ENCODE measurements at places on chromosomes 2 and 18. TPM values are rescaled to one million over a fixed set of nuclear protein-coding genes. Genes with fewer than 3 reads are reported as not detected.

- no peaks in the 10 kb centered on the region for H3K27me3 ChIP-seq
- no peak overlapping the region for H3K4me3 ChIP-seq
- no peak for DNase-seq
- H3K4me1 ChIP-seq, result no peaks in the 10 kb centered on the region
Observed at GRCh38 chr2:161952783-161953191, 121.2 kb downstream of the DPP4 start.

The LIMS1 gene
- 44.6 TPM for total RNA-seq

The BMP10 gene
- total RNA-seq, result not detected

DNA sequence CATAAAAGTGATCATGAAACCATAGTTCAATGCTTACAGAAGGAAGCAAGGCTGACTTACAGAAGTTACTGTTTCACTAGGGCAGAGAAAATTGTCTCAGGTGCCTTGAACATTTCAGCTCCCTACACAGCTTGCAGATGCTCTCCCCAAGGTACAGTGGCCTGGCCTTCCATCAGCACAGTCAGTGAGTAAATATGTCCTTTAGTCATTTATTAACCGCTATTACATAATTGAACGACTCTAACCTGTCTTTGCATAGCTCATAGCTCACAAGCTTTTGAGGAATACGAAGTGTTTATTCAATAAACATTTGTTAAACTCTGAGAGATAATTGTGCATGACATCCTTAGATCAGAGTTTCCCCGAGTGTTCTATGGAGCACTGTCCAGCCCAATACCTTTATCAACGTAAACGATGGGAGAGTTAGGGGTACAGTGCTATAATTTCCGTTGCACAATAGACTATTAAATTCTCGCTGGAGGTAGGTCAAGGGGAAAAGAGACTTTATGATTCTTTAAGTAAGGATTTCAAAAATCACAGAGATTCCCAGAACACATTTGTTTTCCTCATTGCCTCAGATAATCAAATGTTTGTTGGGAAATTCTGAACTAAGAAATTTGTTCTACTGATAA is 677.8 kb downstream of the TSN start:
- no peaks in the 10 kb centered on the region for H3K4me1 ChIP-seq
- no peak overlapping the region for H3K4me3 ChIP-seq

DNA sequence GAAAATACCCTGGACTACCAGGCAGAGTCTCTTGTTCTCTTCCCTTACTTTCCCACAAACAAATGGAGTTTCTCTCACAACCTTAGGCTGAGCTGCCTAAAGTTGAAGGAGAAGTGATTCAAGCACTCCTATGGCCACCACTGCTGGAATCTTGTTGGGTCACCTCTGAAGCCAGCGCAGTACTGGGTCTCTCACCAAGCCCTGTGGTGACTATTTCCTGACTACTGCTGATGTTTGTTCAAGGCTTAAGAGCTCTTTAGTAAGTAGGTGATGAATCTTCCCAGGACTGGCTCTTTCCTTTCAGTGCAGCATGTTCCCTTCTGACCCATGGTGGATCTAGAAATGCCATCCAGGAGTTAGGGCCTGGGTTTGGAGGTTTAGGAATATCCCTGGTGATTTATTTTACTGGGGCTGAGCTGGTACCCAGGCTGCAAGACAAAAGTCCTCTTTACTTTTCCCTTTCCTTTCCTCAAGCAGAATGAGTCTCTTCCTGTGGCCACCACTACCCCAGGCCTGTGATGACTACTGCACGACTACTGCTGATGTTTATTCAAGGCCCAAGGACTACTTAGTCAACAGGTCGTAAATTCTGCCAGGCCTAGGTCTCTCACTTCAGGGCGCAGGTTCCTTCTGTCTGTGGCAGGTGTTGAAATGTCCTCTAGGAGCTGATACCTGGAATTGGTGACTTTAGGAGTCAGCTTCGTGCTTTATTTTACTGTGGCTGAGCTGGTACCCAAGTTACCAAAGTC is 121.8 kb downstream of the SLC4A10 start:
- DNase-seq, result peak; percentile 55
- H3K4me1 ChIP-seq, result no peaks in the 10 kb centered on the region
- H3K27ac ChIP-seq, result no peak overlapping the region
- H3K4me3 ChIP-seq, result no peak overlapping the region
- H3K27me3 ChIP-seq, result no peaks in the 10 kb centered on the region
- no peaks in the 10 kb centered on the region for H3K36me3 ChIP-seq

GRCh38 chr2:72738096-72738495 is 87.7 kb downstream of the EXOC6B start:
- no peaks in the 10 kb centered on the region for H3K4me1 ChIP-seq
- no peak for DNase-seq
- no peak overlapping the region for H3K27ac ChIP-seq
- H3K36me3 ChIP-seq, result peaks cover 30% of the 10 kb centered on the region

The RGPD8 gene
- 17.1 TPM for total RNA-seq

GRCh38 chr2:204184226-204184625 is 247.7 kb downstream of the ICOS start:
- no peak overlapping the region for H3K27ac ChIP-seq
- H3K27me3 ChIP-seq, result no peaks in the 10 kb centered on the region
- DNase-seq, result no peak
- H3K36me3 ChIP-seq, result no peaks in the 10 kb centered on the region

DNA sequence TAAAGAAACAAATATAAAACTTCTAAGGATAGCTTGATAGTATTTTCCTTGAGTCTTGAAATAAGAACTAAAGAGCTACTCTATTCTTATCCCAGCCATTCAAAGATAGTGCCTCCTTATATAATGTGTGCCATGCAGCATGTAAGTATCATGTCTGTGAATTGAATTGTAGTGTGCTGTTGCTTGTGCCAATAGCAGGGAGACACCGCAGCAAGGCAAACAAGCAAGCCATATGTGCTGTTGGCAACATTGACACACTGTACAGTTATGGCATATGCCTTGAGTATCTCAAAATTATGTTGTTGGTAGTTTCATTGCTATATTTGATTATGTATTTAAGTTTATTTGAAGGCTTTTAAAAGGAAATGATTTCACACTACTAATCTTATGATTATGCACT is 58.2 kb downstream of the ERBB4 start:
- H3K27me3 ChIP-seq, result no peaks in the 10 kb centered on the region
- H3K36me3 ChIP-seq, result no peaks in the 10 kb centered on the region
- no peak for DNase-seq
- no peaks in the 10 kb centered on the region for H3K4me1 ChIP-seq
- H3K4me3 ChIP-seq, result no peak overlapping the region
- H3K27ac ChIP-seq, result no peak overlapping the region

DNA sequence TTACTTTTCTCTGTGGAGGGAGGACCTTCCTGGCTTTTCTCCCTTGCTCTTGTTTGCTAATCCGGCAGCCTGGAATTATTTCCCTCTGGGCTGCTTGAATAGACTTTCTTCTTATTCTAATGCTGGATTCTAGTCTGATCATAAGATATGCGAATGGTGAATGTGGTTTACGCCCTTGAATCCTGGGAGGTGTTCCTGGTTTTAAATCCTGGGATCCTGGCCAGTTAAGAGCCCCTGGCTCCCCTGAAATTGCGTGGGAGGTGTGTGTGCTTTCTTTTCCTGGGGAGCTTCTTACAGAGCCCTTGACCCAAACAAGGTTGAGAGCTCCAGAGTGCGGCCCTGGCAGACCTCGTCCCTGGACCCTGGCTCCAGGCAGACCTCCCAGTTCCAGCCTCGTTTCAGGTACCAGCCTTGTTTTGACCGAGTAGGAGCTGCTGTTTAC is 2.8 kb downstream of the SH3BP4 start:
- H3K4me1 ChIP-seq, result peaks cover 16% of the 10 kb centered on the region
- peaks cover 7% of the 10 kb centered on the region for H3K27me3 ChIP-seq
- H3K36me3 ChIP-seq, result peaks cover 6% of the 10 kb centered on the region

GRCh38 chr18:41126541-41127235 is 828.3 kb upstream of the PIK3C3 start:
- H3K27me3 ChIP-seq, result no peaks in the 10 kb centered on the region
- H3K4me1 ChIP-seq, result no peaks in the 10 kb centered on the region
- no peak overlapping the region for H3K27ac ChIP-seq

- H3K4me1 ChIP-seq, result peaks cover 15% of the 10 kb centered on the region
- H3K27ac ChIP-seq, result peak overlapping the region; percentile 26
- no peaks in the 10 kb centered on the region for H3K36me3 ChIP-seq
- no peaks in the 10 kb centered on the region for H3K27me3 ChIP-seq
- peak; percentile 66 for DNase-seq
Observed at GRCh38 chr2:64857581-64858471, 131.4 kb upstream of the SLC1A4 start.

The SPDYA gene
- total RNA-seq, result 1.2 TPM
